Stimulated activated CD4-positive, alpha-beta T cell treated with anti-CD3 and anti-CD28 coated beads, Interleukin-2, amount 100 ng/mL, for 24 hours (primary cell): ENCODE measurements at places on chromosomes 12 and 14.
A peak's percentile ranks its signal among the peaks of the same experiment; 100 is the strongest.

GRCh38 chr12:10042167-10042566 lies 11.7 kb downstream of the CLEC9A start:
- no peak for DNase-seq

DNA sequence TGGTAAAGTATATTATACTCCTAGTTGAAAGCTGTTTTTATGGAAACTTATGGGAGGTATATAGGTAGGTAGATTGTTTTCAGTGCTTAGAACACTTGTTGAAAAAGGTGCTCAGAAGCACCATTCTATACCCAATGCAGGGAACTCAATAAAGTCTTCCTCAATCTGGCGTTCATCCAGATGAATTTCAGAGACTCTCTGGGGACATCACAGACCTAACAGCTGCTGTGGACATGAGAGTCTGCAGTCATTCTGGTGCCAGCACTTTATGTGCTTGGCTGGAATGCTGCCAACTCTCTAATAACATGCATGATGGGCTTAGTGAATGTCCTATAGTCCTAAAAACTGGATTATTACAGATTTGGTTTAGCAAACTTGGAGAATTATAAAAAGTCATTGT lies 115.9 kb downstream of the NTN4 start:
- DNase-seq, result no peak

GRCh38 chr14:55434805-55435174 lies 5.6 kb downstream of the TBPL2 start:
- DNase-seq, result no peak

GRCh38 chr14:94079891-94080620 lies 946 bp downstream of the DDX24 start:
- DNase-seq, result no peak

GRCh38 chr12:65122703-65123102 lies 1.6 kb upstream of the WIF1 start:
- DNase-seq, result no peak

DNA sequence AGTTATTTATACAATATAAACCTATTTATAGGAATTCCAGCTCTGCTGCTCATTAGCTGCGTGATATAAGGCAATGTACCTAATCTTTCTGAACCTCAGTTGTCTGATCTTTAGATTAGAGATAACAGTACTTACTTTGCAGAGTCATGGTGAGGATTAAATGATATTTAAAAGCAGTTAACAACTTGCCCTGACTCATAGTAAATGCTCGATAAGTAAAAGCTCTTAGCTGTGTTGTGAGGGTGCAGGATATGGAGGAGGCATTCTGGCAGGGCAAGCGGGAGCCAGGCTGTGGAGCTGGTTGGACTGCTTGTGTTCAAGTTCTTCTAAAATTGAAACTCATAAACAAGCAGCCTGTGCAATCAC lies 140.0 kb upstream of the PRICKLE1 start:
- DNase-seq, result no peak

GRCh38 chr12:132610051-132610759 lies at the start of gene LRCOL1:
TSS of gene LRCOL1 (minus strand) at chr12:132610582. CDS start at chr12:132606251, 4,331 bp downstream.
- no peak for DNase-seq

GRCh38 chr12:79360286-79360685 lies 330.5 kb downstream of the PAWR start:
- no peak for DNase-seq

DNA sequence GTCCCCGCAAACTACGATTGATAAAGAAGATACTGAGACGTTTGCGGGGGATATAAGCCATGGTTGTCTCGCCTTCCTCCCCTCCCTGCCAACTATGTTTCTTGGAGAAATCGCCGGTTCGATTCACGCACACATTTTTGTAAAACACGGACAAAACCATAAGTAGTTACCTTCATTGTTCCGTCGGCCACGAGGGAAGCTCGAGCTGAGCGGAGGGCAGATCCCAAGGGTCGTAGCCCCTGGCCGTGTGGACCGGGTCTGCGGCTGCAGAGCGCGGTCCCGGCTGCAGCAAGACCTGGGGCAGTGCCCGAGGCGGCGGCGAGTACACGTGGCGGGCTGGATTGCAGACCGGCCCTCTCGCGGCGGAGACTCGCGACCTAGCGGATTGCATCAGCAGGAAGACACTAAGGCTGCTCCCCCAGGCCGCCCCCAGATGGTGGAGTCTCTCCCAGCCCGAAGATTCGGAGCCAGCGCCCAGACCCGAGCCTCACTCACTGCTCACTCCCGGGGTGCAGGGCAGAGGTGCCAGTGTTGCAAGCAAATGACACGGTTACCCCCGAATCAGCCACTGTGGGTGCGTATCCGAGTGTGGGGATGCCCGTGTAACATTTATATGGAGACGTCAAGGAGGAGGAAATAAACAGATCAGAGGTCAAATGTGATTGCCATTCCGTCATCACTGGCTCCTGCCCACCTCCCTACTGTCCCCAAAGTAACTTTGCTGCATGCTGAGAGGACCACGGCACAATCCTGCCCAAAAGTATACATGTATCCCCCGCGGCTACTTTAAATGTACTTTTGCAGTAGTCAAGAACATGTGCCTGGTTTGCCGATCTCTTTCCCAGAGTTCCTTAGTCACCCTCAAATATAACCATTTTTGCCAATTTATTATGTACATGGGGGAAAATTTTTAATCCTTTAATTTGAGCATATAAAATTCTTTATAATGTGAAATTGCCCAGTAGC lies at the start of gene BCAT1:
TSS of gene BCAT1 (minus strand) at position 345 of the 966 bp plus-strand sequence. CDS start at position 176, 169 bp downstream.
- peak; percentile 45 for DNase-seq

DNA sequence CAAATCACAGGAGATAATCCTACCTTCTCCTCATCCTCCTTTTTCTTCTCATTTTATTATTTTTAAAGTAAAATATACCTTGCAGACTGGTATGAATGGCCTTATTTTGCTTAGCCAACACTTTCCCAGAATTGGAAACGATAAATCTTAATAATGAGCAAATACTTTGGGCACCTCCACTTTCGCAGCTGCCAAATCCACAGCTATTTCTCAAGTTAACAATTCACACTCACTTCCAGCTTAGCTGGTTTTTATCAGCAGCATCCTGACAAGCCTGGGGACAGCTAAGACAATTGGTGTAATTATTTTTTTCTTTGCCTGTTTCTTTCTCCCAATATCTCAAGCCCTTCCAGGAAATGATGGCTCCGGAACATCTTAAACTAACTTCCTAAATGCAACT lies 867.5 kb upstream of the TMEM132C start:
- no peak for DNase-seq

- no peak for DNase-seq
Measured at GRCh38 chr14:101525640-101526527, 35.4 kb upstream of the DIO3 start.

DNA sequence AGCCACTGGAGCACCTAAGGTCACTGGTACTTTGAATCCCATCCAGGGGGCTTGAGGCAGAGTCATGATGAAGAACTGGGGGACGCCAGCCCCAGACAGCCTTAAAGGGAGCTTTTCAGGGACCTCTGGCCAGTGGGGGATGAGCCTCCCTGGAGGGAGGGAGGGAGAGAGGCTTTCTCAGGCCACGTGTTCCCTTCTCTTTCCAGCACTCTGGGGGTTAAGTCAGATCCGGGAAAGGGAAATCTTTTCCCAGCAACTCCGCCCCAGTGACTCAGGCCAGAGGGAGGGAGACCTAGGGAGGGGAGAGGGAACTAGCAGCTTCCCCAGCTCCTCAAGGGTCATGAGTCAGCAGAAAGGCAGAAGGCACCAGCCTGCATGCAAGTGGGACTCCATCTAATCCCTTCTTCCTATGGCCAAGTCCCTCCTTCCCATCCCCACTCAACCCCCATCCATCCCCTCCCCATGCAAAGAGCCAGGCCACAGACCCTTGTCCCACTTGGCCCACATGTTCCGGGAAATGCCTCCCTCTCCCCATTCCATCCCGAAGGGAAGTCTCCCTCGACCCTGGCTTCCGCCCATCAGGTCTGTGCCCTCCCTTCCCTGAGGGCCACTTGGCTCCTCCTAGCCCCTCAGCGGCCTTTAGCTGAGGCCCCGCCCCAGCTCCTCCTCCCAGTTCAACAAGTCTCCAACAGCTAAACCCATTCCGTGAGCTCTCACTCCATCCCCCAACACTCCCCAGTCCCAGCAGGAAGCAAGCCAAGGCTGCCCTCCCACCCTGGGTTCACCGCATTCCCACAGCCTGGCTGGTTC lies 5.6 kb downstream of the TNFRSF1A start:
- DNase-seq, result peak; percentile 71

DNA sequence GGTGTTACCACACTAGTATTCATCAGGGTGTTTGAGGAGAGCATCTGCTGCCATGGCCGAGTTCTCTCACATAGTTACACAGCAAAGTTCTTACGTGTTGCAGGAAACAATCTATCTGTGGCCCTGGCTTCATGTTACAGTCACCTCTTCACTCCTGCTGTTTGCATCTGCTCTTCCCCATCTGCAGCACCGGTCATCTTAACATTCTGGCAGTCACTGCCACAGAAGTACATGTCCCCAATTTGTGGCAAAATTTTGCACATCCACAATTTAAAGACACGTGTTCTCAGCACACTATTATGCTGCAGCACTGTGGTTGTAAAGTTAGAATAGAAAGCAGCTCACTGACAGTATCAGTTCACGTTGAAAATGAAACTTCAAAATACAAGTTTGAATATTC lies 23.2 kb downstream of the MAPK1IP1L start:
- DNase-seq, result no peak

DNA sequence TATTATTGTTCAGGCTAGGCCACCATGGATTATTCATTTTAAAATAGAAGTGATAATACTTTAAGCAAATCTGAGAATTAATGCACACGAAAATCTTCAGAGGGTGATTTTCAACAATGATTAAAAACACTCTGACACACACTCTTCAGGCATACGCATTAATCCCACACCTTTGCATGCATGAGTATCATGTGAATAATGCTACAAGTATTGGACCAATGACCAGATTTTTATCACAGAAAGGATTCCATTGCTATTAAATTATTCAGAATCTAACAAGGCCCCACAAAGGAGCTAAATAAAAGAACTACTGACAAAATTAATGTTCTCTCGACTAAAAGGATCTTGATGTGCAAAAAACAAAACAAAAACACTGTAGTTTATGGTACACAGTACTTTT lies 11.1 kb downstream of the EPS8 start:
- DNase-seq, result no peak

GRCh38 chr14:99753225-99754140 lies 39.7 kb upstream of the EML1 start:
- DNase-seq, result no peak

DNA sequence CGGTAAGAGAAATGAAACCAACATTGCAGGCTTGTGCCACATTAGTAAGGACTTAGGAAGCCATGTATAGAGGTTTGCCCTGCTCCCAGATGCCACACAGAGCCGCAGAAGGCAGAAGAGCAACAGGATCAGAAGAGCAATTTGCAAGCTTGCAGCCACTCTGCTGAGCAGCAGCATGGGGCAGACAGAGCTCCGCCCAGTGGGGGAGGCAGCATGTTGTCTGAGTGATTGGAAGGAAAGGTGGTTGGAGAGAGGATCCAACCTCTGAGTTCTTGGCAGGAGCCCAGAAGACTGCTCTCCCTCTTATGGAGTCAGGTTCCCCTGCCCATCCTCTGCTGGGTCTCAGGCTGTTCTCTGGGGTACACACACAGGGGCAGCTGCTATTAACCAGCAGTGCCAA lies 2.3 kb upstream of the KRT6A start:
- DNase-seq, result no peak

- no peak for DNase-seq
Measured at GRCh38 chr14:91288876-91289275, 44.4 kb upstream of the GPR68 start.

DNA sequence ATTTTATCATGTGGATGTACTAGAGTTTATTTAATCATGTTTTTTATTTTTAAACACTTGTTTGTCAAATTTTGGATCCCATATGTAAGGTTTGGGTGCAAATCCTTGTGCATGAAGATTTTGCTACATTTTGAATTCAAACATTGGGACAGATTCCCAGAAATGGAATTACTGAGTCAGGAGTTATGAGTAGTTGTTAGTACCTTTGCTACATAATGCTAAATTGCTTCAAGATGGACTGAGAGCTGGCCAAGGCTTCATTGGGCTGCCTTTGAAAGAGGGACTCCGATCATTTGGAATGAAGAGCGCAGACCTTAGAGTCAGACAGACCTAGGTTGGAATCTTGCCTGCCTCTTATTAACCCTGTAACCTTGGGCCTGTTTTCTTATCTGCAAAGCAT lies 154.9 kb upstream of the PWP1 start:
- DNase-seq, result no peak

DNA sequence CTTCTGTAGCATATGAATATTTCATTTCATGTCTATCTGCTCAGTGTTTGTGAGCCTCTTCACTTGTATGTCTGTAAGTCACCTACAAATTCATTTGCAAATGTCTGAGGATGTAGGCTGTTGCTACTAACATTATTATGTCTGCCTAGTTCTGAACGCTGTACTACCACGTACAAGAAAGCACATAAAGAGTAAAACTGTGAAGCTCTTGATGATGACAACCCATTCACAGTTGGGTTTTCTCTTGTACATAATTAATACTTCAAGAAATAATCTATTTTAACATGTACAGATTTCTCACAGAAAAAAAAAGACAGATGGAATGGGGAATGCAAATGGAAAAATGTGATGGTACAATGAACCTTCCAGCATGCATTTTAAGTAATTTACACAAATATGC lies 64.3 kb upstream of the CPNE8 start:
- DNase-seq, result no peak

- DNase-seq, result no peak
Measured at GRCh38 chr12:52224151-52224550, 8.9 kb upstream of the KRT7 start.

DNA sequence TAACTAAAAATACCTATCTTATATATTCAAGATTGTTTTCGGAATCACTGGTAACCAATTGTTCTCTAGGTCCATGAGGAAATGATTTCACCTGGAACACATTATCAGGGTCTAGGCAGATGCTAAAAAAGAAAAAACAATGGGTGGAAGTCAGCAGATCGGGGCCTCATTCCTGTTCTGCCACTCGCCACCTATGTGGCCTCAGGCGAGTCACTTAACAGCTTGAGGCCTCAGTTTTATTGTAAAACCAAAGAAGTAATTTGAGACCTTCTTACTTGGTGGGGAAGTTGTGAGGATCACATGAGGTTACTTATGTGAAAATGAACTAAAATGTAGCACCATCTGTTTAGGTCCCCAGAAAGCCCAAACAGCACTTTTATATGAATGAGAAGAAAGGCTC lies 6.2 kb upstream of the RNASE10 start:
- DNase-seq, result no peak

DNA sequence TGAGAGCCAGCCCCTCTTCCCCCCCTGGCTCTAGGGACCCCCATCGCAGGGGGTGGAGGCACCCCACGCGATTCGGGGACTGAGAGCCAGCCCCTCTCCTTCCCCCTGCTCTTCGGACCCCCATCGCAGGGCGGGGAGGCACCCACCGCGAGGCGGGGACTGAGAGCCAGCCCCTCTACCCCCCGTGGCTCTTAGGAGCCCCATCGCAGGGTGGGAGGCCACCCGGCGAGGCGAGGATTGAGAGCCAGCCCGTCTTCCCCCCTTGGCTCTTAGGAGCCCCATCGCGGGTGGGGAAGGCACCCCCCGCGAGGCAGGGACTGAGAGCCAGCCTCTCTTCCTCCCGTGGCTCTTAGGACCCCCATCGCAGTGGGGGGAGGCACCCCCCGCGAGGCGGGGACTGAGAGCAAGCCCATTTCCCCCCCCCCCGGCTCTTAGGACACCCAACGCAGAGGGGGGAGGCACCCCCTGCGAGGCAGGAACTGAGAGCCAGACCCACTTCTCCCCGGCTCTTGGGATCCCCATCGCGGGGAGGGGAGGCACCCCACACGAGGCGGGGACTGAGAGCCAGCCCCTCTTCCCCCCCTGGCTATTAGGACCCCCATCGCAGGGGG lies 45.6 kb downstream of the DDX11 start:
- no peak for DNase-seq

GRCh38 chr14:104522926-104523545 lies 56.5 kb upstream of the C14orf180 start:
- DNase-seq, result no peak

GRCh38 chr14:100584056-100585031 lies 2.9 kb downstream of the BEGAIN start:
- DNase-seq, result no peak
